ENCODE measurements at places on chromosomes 5 and 9. TPM values are rescaled to one million over a fixed set of nuclear protein-coding genes. Genes with fewer than 3 reads are reported as not detected.

C5orf52 gene
- not detected for total RNA-seq

BRINP1 gene
- not detected for total RNA-seq

FUBP3 gene
- 31.8 TPM for total RNA-seq

LCN12 gene
- 0.51 TPM for total RNA-seq

SREK1 gene
- total RNA-seq, result 69.5 TPM

ADGRD2 gene
- total RNA-seq, result not detected

PAPPA gene
- 211 TPM for total RNA-seq

LECT2 gene
- not detected for total RNA-seq

P4HA2 gene
- 933 TPM for total RNA-seq

CRB2 gene
- not detected for total RNA-seq

OSMR gene
- 111 TPM for total RNA-seq

MUSK gene
- total RNA-seq, result under 0.01 TPM

KIF12 gene
- not detected for total RNA-seq

OLFML2A gene
- 2.1 TPM for total RNA-seq

EEIG1 gene
- 20.0 TPM for total RNA-seq

THBS4 gene
- total RNA-seq, result 0.30 TPM

BRD8 gene
- 31.9 TPM for total RNA-seq

HSPB3 gene
- not detected for total RNA-seq

OTULINL gene
- 0.14 TPM for total RNA-seq

RPL35 gene
- total RNA-seq, result 1,871 TPM

Measured in smooth muscle cell of the umbilical artery (primary cell).